ENCODE measurements at places on chromosomes 3 and 15.

GRCh38 chr3:111610612-111611054 is 15.5 kb upstream of the ZBED2 start:
- DNase-seq = no peak

DNA sequence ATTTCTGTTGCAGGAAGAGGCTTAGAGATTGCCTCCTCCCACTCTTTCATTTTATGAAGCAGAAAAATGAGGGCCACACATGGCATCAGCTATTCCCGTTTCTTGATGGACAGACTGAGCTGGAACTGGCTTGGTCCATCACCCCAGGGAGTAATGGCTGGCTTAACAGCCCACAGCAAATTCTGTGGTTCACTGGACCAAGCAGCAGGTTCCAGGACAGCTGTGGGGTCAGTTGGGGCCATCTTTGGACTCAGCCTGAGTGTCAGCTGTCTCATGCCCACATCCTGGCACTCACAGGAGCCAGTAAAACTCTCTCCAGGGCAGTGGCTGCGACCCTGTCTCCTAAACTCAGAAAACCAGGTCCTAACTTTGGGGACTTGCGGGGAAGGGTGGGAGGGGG is 36.5 kb downstream of the ZDHHC19 start:
- no peak for DNase-seq

GRCh38 chr3:117306299-117306698 is 596.7 kb downstream of the TUSC7 start:
- no peak for DNase-seq

DNA sequence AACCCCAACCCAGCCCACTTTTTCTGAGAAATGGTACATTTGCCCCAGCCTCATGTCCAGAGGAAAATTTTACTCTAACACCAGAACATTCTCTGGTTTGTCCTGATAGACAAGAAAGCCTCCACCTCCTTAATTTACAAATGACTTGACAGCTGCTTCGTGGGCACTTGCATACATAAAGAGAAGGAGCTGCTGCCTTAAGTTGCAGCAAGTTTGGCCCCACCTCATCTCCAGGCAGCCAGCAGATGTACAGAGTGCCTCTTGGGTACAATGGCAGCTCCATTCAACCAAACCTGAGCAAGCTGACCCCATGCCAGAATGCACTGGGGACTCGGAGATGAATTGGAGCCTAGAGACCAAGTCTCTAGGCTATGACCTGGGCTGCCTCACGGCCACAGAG is 6.2 kb upstream of the H1-8 start:
- no peak for DNase-seq

GRCh38 chr15:89002830-89003229 is 85.4 kb upstream of the ABHD2 start:
- DNase-seq = no peak

DNA sequence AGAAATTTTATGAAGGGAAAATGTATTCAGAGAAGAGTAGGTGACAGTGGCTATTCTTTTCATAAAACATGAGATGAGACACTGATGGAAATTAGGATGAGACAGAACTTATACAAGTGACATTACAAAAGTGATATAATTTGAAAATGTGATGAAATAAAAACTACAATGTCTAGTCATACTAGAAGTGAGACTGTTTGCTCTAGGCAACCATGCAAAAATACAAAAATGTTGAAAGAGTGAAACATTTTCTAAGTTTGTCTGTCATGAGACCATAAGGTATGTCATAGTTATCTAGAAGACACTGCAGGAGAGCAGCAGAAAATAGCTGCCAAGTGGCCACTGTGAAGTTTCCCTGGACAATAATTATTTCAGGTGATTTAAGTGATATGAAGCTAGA is 459.5 kb downstream of the DIPK2A start:
- DNase-seq = no peak

DNA sequence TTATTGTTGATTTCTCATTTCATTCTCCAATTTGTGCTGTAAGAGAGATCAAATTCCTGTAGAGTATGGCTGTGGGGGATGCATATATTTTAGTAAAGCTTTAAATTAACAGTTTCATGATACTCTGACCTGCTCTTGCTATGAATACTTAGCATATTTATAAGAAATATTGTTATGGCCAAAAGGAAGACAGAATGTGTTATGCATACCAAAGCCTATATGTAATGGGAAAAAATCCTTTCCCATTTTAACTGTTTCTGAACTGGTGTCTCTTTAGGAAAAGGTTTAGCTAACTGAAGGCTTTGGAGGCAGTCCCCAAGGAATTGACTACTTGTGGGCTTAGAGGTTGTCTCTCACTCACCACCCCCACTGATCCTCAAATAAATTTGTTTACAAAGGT is 59.2 kb downstream of the CADPS start:
- DNase-seq = no peak

DNA sequence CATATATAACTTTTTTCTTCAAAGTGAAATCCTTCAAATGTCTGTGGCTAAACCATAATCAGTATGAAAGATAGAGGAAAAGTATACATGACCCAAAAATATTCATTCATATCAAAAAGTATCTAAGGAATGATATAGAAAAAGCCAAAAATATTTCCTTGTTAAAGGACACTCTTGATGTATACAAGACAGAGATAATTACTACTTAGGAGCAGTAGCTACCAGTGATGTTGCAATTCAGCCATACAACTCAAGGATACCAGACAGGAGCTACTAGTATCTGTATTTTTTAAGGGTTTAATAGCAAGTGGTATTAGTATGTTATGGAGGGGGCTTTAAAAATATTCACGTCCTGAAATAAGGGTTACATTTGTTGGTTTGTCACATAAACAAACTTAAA is 37.0 kb downstream of the FBXL22 start:
- no peak for DNase-seq

- no peak for DNase-seq
Observed at GRCh38 chr15:40309344-40309862, 1.7 kb upstream of the PLCB2 start.

DNA sequence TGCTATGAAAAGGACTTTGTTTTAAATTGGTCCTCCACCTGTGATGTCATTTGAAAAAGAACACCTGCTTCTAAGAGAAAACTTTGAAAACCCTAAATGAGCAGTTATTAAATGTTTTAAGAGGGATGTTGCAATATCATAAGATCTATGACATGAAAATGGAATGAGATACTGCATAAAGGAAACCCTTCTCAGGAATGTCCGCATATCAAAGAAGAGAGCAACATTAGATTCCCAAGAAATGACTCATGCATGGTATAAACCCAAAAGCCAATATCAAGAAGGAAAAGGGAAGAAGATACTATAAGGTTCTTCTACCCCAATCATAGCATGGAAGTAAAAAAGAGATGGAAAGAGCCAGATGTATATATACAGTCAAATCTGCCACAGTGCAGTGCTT is 627.5 kb upstream of the LMCD1 start:
- DNase-seq = no peak

DNA sequence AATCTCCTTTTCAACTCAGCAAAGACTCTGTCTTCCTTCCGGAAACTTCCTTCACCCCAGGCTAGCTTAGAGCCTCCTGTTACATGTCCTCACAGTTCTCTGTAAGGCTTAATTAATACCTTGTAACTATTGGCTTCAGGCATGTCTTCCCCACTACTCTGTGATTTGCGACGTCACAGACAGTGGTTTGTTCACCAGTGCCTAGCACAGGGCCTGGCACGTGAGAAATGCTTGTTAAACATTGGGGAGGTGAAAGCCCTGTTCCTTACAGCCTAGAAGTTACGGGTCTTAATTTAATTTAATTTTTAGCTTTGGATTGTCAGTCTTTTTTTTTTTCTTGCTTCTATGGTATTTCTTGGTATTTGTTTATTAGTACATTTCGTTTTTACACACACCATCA is 36.4 kb upstream of the CACNA2D3 start:
- DNase-seq = no peak

DNA sequence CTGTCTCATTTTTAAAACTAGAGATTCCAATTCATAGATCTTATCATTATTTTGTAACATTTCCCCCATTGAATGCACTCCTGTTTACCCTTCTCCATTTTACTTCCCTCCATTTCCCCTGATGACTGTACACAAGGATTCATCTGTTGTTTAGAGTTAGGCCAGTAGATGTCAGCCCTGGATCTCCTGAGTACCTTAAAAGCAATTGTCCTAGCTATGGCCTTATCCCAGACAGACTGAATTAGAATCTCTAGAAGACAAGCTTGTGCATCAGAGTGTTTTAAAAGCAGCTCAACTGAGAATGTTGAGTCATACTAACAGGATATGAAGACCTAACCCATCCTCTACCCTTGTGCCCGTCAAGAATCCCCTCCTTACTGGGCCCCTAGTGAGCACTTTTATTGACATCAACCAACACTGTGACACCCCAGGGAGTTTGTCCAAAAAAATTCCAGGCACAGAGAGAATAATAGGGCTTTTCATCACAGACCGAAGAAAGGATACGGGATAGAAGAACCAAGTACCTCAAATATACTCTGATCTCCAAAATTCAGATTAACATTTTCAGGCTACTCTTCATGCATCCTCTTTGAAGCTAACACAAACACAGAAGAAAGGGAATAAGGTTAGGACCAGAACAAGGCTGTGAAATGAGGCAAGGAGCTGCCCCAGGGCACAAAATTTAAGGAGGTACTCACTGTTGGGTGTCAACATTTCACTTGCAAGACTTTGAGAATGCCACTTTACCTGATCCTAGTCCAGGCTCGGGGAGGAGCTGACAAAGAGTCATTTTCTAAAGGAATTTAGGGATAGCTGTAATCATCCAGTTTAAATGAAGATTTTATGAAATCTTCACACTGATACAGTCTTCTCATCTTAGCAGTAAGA is 17.1 kb downstream of the ZBED2 start:
- peak; percentile 35 for DNase-seq

- DNase-seq = no peak
Observed at GRCh38 chr3:36405190-36405589, 24.9 kb downstream of the STAC start.

DNA sequence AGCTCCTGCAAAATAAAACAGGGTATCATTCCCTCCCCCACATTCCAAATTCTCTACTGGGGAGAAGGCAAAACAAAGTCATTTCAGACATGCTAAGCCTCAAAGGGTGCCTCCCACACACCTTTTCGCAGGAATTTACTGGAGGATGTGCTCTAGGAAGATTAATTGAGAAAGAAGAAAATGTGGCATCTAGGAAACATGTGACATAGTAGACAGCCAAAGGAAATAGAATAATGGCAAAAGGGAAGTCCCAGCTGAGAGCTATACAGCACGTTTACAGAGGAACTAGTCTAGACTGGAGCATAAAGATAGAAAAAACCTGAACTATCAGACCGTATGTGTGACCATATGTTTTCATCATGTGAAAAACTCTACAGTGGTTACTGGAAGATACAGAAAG is 58.8 kb upstream of the MELTF start:
- DNase-seq = no peak

GRCh38 chr3:45509768-45510129 is 84.8 kb upstream of the LIMD1 start:
- no peak for DNase-seq

- DNase-seq = no peak
Observed at GRCh38 chr3:143366672-143367071, 247.1 kb downstream of the CHST2 start.

DNA sequence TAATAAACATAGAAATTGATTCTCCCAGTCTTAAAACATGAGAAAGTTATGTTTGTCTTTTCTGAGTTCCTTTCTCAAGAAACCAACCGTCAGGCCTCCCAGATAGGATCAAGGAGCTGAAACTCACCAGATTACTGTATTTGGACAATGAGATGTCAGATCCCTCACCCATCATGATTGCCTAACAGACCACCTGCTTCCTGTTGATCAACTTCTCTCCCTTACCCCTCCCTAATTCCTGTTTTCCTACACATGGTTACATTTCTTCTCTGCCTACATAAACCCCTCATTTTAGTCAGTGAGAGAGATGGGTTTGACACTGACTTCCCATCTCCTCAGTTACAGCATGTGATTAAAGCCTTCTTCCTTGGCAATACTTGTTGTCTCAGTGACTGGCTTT is 917.5 kb downstream of the FHIT start:
- DNase-seq = no peak

DNA sequence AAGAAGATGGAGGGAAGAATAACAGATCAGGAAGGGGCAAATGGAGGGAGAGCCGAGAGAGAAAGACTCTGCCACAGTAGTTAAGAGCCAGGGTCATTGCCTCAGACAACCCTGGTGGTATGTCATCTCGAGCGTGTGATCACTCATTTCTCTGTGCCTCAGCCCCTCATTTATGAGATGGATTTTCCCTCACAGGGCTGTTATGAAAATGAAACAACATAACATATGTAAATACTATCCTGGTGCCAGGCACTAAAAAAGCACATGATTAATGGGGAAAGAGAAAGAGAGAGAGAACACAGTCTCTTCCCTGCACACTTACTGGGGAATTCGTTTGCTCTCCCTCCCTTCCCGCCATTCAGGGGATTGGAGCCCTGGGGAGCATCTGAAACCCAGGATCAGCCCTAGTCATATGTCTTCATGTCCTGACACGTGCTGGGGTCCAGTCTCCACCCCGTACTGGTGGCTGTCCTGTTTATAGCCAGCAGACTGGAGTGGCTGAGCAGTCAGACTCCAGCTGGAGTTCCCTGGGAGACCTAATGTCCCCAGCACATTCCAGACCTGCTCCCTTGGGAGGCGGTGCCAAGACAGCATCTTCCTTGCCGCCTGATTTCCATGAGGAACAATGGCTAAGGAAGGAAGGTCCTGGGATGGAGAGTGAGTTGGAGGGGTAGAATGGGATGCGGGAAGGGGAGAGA is 14.7 kb upstream of the AMOTL2 start:
- no peak for DNase-seq

DNA sequence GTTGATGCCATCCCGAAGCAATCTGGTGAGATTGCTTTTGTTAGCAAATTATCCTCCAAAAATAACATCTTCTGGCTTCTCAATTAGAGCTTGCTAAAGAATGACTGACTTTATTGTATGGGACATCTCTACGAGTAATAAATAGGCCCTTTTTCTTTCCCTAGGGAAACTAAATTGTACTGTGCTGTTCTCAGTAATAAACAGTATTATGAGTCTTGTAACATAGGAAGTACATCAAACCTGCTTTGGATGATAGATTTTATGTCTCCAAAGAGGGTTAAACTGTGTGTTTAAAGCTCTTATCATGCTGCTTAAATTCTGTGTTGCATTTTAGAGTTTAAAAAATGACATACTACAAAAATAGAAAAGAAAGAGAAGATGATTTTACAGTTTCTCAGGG is 153.4 kb upstream of the THRB start:
- DNase-seq = no peak

- no peak for DNase-seq
Observed at GRCh38 chr3:171177056-171177455, 150.5 kb upstream of the SLC2A2 start.

DNA sequence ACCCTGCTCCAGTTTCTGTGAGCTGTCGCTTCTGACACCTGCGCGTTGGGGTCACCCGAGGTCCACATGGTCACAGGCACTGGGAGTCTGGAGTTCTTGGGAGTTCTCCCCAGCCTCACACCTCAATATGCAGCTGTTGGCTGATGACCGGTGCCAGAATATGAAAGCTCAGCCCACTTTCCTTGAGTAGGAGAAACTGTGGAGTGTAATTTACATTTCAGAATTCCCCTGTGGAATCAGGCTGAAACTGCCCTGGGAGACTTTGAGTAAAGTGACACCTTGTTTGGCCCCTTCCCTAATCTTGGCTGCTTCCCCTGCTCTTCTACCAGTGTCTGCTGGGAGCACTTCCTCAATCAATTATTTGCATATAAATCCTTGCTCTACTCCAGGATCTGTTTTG is 255.9 kb downstream of the NFKBIZ start:
- no peak for DNase-seq
